ENCODE measurements at places on chromosomes 3 and 15.

DNA sequence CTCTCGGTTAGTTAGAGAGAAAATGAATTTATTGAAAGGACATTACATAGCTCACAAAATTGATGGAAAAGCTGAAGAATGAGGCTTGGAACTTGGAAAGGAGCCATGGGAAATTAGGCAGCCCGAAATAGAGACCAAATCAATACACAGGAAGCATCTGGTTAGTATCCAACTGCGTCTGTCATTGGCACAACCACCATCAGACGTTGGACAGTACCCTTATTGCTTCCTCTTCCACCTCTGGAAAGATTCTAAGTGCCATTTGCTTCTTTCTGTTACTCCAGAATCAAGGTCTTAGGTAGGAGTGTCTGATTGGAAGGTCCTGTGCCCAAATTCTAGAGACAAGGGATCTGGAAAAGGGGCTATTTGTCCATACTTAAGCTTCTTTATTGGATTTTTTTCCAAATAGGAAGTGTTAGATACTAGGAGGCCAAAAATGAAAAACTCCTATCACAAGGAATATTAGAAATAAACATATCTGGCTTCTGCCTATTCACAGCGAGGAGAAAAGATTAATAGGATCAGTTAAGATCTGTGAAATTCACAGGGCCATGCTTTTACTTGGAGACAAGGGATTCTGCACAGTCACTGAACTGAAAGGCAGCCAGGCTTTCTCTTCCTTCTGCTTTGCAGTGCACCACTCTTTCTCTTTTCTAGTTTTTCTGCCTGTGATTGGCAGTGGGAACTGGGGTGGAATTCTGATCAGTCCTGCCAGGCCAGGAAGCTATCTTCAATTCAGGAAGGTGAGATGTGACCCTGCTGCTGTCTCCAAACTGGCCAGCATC, 10.7 kb upstream of the HACD2 start:
- no peak for DNase-seq

DNA sequence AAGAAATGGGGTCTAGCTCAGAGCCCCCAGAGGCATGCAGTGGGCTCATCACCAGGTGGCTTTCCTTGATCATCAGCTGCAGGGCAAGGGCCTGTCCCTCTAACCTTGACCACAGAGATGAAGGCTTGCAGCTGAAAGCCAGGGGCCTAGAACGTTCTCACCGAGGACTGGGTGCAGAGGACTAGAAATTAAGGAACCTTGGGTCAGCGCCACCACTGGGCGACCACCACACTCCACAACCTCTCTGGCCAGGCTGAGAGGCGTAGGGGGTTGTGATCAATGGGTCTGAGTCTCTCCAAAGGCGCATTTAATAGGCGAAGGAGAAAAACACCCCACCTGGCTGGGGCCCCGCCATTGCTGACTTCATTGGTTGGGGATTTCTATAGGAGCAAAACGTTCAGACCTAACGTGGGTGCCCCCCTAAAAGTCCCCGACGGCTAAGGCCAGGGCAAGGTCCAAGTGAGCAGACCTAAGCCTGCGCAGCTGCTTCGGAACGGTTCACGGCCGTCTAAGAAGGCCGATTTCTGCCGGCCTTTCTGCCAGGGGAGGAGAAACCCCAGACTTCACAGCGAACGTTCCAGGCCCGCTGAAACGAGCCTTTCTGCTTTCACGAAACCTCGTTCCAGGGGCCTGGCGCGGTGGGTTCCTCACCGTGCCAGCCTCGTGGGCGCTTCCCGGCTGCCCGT, 915 bp downstream of the BCL2L10 start:
- DNase-seq: no peak

- DNase-seq: no peak
Measured at GRCh38 chr3:197878427-197878826, 71.6 kb upstream of the RPL35A start.

- DNase-seq: no peak
Measured at GRCh38 chr15:73081321-73081958, 29.2 kb downstream of the NEO1 start.

GRCh38 chr15:77168616-77169015, 97.7 kb upstream of the TSPAN3 start:
- no peak for DNase-seq

DNA sequence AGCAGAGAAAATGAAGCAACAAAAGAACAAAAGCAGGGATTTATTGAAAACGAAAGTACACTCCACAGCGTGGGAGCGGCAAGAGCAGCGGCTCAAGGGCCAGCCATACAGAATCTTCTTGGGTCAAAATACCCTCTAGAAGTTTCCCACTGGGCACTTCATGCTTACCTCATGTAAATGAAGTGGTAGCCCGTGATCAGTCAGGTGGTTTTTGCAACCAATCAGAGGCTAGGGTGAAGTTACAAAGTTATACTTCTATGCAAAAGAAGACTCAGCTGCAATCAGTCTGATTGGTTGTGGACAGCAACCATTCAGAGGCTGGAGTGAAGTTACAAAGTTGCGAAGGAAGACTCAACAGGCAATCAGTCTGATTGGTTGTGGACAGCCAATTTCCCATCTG, 37.8 kb upstream of the TRH start:
- DNase-seq: peak; percentile 49

GRCh38 chr3:37093481-37093880, 80.9 kb downstream of the LRRFIP2 start:
- no peak for DNase-seq

- DNase-seq: no peak
Measured at GRCh38 chr3:70832834-70833205, 520.4 kb upstream of the MDFIC2 start.

- DNase-seq: no peak
Measured at GRCh38 chr3:164231718-164232117, 846.6 kb downstream of the SI start.

DNA sequence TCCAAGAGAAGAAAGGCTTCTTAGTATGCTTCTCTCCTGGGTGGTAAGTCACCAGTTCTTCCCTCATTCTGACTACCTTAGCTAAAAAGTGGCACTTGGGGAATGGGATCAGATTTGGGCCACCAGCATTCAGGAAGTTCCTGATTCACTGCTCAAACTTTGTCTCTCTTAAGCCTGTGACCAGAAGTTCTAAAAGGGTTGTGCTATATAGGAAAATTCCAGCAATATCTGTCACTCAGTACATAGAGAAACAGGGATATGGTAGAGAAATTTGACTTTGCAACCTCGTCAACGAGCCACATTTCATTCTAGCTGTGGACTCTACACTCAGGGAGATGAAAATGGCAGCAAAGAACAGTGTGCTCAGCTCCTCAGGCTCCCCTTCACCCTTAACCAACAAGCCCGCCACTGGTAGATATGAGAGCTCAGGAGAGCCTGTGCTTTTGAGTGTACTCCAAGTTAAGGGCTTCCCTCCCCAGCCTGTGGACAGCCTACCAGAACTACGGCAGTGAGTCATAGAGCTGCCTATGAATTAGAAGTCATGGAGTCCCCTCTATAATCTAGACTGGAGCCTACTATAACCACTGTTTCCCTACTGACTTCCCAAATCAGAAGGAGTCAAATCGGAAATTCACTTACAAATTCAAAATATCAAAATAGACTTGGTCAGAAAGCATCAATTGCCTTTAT, 52.6 kb upstream of the MYO5C start:
- DNase-seq: no peak

DNA sequence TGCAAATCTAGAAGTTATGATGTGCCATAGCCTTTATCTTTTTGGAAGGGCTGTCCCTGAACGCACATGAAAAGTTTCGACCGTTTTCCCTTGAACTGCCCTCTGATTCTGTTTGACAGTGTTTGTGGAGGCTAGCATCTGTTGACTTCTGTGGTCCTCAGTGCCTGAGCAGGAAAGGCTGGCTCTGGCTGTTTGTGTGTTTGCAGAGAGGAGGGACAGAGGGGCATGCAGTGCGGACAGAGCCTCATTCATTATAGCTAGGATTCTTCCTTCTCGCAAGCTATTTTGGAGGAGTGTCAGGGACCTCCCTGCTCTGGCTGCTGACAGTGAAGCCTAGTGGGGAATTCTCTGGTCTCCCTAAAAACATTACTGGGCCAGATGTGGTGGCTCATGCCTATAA, 64.5 kb downstream of the CDAN1 start:
- DNase-seq: no peak

DNA sequence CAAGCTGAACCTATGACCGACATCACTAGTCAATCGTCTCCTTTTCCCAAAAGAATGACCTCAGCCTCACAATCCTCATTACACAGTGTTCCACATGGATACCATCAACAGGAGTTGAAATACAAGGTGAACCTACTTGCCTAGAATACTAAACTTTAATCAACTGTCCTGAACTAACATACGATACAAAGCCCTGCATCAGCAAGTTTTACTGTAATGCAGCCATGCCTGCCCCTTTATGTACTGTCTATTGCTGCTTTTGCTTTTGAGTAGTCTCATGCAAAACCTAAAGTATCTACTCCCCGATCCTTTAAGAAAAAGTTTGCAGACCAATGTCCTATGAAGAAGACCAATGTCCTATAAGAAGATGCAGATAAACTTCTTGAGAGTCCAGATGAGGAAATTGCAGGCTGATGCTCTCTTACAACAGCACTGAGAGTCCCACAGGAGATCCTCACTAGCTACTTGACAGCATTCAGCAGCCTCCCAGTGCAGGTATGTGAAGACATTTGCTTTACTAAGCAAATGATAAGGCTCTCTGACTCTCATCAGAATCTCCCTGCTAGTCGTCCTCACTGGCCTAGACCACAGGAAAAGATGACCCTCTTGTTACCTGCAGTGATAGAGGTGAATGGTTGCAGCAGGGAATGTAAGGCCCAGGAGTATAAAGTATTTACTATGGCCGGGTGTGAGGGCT, 23.6 kb downstream of the SUCLG2 start:
- DNase-seq: no peak

GRCh38 chr3:155604967-155605366, 139.9 kb downstream of the PLCH1 start:
- DNase-seq: no peak

GRCh38 chr3:156610154-156610553, 55.2 kb upstream of the SSR3 start:
- DNase-seq: no peak

DNA sequence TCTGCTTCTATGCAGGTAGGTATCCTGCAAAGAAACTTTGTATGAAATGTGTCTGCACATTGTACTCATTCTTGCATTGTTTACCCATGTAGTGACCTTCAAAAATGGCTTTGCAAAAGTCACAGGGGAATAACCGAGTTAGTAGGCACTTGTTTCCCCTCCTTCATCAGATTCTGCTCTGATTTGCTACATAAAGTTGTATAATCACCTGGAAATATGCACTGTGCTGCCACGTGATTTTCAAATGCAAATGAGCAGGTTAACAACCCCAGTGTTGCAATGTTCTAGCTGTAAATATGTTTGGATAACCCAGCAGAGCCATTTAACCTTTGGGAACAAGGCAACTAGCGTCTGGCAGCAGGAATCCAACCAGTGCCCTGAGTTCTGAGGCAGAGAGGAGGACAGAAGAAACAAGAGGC, at the start of gene KNG1:
KNG1 (plus strand) TSS at position 321 of the 419 bp plus-strand sequence. CDS start 184 bp downstream, outside the sequence.
- no peak for DNase-seq

GRCh38 chr3:64856977-64857516, 169.2 kb upstream of the ADAMTS9 start:
- no peak for DNase-seq

- DNase-seq: no peak
Measured at GRCh38 chr15:68589053-68589452, 10.3 kb downstream of the CORO2B start.

- DNase-seq: no peak
Measured at GRCh38 chr15:67187351-67187854, 67.1 kb downstream of the AAGAB start.

DNA sequence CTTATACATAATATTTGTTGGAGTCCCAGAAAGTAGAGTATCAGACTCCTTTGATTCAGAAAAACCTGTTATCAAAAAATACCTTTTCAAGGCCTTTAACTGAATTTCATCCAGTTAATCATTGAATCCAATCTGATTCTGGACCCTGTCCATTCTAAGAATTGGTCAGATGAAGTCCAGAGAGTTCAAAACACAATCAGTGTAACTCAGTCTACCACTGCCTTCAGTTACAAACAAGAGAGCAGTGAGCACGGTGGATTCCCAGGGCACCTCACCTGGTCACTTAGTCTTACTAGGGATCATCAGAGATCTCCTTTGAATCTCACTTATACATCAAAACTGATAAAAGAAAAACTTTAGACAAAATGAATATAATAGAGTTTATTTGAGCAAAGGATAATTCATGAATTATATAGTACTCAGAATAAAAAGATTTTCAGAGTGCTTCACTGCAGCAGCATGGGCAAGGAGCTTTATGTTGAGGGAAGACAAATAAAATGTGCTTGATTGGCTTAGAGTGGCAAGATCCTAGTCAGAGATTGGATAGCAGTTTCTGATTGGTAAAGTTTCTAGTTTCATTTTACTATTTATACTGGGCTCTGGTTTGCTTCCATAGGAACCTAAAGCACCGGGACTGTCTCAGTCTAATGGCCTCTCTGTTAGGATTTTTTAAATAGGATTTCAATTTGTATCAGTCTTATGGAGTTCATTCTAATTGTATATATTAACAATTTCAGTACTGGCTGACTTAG, 474.9 kb upstream of the GOLIM4 start:
- DNase-seq: no peak

- no peak for DNase-seq
Measured at GRCh38 chr3:33644582-33644981, 73.5 kb downstream of the CLASP2 start.

- no peak for DNase-seq
Measured at GRCh38 chr3:11549580-11550140, 94.1 kb downstream of the VGLL4 start.

GRCh38 chr3:28252001-28252431, 10.6 kb downstream of the CMC1 start:
- DNase-seq: no peak

- DNase-seq: no peak
Measured at GRCh38 chr3:11734-12133, 184.8 kb upstream of the CHL1 start.

DNA sequence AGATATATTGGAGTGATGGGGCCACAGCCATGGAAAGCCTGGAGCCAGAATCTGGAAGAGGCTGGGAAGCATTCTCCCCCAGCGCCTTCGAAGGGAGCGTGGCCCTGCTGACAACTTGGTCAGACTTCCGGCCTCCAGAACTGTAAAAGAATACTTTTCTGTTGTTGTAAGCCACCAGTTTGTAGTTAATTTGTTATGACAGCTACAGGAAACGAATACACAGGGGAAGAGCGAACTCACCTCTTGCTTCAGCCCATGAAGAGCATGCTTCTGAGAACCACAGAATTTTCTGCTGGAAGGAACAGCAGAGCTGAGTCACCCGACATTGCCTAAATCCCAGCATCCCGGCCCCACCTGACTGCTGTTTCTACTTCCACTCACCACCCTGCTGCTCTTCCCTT, 501.7 kb downstream of the SHQ1 start:
- no peak for DNase-seq

DNA sequence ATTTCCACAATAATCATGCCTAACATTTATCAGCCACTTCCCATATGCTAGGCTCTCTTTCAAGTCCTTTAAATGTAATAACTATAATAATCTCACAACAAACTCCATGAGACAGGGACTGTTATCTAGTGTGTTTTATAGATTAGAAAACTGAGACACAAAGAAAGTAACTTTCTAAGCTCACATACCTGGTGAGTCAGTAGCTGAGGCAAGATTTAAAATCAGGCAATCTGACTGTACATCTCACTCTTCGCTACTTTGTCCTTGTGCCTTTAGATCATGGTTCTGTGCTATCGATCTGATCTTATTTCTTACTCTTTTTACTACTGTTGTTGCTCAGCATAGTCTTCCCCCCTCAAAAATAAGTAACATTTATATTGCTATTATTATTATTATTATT, 295.5 kb downstream of the LPP start:
- DNase-seq: no peak

GRCh38 chr3:10281951-10282350, 10.8 kb downstream of the GHRL start:
- no peak for DNase-seq

- DNase-seq: no peak
Measured at GRCh38 chr3:70990723-70991122, 592.8 kb downstream of the FOXP1 start.

GRCh38 chr15:58543664-58544335, 112.0 kb downstream of the LIPC start:
- no peak for DNase-seq
